ENCODE measurements at places on chromosomes 5 and 9.

GRCh38 chr5:91122651-91123050 is 260.5 kb downstream of the ARRDC3 start:
- DNase-seq, result no peak

DNA sequence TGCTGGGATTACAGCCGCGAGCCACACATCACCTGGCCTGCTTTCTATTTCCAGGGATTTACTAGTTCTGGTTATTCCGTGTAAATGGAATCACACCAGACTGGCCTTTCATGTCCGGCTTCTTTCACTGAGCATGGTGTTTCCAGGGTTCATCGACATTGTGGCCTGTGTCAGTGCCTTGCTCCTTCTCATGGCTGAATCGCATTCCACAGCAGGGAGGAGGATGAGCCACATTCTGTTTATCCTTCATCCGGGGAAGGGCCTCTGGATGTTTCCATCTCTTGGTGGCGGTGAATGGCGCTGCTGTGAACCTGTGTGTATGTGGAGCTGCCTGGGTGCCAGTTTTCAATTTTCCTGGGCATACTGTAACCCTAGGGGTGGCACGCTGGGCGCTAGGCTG is 58.7 kb upstream of the RNU6ATAC start:
- DNase-seq, result no peak

DNA sequence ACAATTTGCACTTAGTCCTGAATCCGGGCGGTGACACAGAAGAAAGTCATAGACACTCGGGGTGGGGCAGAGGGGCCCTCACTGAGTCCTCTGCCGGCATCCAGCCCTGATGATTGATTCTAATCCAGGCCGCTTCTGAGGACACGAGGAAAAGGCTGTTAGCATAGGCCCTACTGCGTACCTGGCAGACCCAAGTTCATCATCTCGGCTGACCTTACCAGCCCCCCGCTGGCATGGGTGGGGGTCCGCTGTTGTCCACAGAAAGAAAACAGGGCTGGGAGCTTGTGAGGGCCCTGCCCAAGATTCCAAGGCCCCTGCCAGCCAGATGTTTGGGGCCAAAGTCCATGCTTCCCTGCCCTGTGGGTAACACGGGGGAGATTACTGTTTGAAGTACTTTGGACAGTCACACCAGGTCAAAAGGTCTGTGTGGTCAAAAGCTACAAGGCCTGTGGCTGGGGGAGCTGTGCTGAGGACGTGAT is 24.5 kb downstream of the ERGIC1 start:
- DNase-seq, result no peak

DNA sequence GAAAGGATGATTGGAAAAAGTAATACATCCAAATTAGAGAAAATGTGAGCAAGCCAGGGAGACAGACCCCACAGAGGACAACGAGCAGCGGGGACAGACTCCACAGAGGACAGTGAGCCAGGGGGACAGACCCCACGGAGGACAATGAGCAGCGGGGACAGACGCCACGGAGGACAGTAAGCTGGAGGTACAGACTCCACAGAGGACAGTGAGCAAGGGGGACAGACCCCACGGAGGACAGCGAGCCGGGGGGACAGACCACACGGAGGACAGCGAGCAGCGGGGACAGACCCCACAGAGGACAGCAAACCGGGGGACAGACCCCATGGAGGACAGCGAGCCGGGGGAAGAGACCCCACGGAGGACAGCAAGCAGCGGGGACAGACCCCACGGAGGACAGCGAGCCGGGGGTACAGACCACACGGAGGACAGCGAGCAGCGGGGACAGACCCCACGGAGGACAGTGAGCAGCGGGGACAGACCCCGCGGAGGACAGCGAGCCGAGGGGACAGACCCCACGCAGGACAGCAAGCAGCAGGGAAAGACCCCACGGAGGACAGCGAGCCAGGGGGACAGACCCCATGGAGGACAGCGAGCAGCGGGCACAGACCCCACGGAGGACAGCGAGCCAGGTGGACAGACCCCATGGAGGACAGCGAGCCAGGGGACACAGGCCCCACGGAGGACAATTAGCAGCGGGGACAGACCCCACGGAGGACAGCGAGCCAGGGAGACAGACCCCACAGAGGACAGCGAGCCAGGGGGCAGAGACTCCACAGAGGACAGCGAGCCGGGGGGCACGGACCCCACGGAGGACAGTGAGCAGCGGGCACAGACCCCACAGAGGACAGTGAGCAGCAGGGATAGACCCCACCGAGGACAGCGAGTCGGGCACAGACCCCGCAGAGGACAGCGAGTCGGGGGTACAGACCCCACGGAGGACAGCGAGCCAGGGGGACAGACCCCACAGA is 1.9 kb upstream of the ZDHHC11 start:
- no peak for DNase-seq

DNA sequence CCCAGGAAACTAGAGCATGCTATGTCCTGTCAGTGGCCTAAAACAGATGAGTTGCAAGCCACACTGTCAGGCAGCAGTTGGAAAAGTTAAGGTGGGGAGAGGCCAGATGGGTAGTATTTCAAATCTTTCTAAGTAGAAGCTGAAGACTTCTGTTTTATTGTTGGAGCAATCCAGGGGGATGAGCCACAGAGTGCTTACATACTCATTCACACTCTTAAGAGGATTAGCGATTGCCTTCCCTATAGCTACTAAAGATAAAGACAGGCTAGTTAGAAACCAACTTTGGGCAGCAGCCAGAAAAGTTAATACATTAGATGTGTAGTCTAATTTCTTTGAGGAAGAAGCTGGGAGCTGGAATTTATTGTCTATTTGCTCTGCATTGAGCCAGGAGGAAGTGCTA is 61.7 kb upstream of the ELAVL2 start:
- no peak for DNase-seq

DNA sequence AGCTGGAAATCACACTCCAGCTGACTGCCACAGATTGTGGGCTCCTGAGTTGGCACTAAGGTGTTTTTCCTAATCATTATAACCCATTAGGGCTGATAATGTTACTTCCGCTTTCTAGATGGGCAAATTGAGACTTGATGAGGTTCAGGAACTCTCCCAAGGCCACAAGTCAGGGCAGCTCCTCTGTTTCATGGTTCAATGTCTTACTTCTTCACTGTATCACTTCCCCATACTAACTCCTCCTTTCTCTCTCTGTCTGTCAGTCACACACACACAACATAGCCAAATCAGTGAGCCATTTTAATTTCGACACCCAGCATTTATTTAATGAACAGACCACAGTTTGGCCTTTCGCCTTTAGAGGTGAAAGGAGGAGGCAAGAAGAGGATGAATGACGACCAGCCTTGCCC is 17.8 kb upstream of the TRAF1 start:
- DNase-seq, result no peak

DNA sequence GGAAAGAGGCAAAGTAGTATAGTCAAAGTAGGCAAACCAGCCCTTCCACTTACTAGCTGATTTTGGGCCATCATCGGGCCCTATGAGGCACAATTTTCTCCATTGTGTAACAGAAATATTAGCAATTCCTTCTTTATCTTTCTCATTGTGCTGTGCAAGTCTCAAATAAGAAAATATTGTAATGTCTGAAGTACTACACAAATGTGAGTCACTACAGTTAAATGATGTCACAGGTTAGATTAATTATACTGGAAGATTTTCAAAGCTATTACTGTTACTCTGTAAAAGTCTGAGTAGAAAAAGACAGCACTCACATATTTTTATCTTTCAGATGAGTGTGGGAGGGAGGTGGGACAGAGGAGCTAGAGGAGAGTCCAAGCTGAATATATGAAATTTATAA is 12.4 kb upstream of the TMC1 start:
- no peak for DNase-seq

GRCh38 chr5:122175091-122175490 is 45.7 kb downstream of the ZNF474 start:
- no peak for DNase-seq

DNA sequence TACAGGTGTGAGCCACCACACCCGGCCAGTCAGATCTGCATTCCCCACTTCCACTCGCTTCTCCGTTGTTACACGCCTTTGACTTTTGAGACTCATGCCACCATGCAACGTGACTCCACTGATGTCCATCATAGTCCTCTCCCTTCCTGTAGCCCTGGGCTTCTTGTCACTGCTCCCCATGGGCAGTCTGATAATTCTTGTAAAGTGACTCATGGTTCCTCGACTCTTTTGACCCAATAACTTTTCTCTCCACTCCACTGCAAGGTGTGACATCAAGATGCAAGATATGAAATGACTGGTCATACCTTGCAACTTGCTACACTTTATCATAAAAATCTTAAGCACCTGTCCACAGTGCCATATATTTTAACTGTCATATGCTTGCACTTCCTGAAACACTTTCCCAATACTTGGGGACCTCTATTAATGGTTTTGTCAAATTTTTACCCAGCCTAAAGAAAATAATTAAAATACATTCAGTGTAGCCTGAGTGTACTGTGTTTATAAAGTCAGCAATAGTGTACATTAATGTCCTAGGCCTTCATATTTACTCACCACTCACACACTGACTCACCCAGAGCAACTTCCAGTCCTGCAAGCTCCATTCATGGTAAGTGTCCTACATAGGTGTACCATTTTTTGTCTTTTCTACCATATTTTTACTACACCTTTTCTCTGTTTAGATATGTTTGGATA is 18.6 kb upstream of the ANKRD18A start:
- no peak for DNase-seq

- DNase-seq, result no peak
These were observed 167.9 kb upstream of the CD180 start for GRCh38 chr5:67364381-67364970.

GRCh38 chr5:175378444-175379028 is 65.4 kb downstream of the DRD1 start:
- no peak for DNase-seq

- DNase-seq, result no peak
These were observed 46.1 kb upstream of the CER1 start for GRCh38 chr9:14768405-14769229.

Data from stimulated activated CD4-positive, alpha-beta T cell treated with anti-CD3 and anti-CD28 coated beads, Interleukin-15, amount 100 ng/mL, for 1 hour (primary cell).